Stimulated activated CD4-positive, alpha-beta T cell treated with anti-CD3 and anti-CD28 coated beads, Interleukin-4, amount 100 ng/mL, for 4 hours (primary cell): ENCODE measurements at places on chromosomes 6 and 20.

DNA sequence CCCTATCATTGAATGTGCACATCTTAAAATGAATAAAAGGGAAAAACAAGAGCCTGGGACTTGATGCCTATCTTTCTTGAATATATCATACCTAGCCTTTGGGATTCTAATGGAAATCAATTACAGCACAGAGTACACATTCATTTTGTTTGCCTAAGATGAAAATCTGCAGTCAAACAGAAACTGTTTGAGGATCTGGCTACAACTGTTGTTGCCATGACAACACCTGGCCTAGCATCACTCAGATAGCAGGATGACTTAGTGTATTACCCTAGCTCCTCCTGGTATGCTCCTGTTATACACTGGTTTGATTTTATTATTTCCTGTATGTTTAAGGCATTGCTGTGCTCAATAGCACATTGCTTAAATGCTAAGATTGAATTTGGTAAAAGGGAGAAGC, 71.5 kb upstream of the LAMP5 start:
- DNase-seq: no peak

GRCh38 chr6:155265843-155266535, 2.2 kb downstream of the CLDN20 start:
- DNase-seq: no peak

- DNase-seq: no peak
Observed at GRCh38 chr6:91080871-91081270, 494.0 kb upstream of the MAP3K7 start.

DNA sequence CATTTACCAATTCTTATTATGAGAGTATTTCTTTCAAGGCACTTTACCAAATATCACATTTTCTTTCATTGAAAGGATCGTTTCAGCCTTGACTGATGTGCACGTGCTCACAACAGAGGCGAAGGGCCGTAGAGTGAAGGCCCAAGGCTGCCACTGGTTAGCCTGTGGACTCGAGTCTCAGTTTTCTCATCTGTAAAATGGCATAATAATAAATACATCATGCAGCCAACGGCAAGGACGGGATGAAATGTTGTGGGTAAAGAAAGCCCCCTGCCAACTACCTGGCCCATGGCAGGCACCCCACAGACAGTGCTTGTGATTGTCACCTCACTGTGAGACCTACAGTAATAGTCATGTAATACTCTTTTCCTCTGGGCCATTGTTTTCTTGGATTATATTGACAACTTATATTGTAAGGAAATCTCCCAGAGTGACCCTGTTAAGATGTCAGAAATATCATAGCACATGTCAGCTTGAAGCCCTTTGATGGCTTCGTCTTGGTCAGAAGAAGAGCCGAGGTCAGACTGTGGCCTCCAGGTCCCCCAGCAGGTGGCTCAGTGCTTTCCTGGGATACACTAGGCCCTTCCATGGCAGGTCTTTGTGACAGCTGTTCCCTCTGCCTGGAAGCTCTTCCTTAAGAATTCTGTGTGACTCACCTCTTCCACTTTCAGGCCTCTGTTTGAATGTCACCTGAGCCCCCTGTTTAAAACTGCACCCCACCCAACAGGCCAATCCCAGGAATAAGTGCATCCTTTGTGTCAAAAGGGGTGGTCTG, 36.3 kb downstream of the FAM50B start:
- no peak for DNase-seq

- no peak for DNase-seq
Observed at GRCh38 chr20:46741924-46742668, 32.6 kb downstream of the SLC2A10 start.

DNA sequence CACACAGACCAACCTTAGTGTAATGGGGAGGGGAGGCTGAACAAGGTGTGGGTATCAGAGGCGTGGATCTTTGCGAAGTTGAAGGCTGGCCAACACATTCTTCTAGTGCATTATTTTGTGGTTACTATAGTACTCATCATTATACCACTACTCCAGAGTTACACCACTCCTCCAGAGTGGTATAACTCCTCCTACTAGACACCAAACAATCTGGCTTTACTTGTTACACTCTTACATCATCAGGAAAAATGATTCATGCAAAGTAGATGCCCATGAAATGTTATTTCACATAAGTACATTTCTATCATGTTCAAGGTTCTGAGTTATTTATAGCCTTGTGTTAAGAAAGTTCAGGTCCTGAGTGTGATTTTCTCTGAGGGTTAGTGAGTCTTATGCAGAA, 443.1 kb upstream of the OPRM1 start:
- no peak for DNase-seq

GRCh38 chr6:113846577-113846976, 10.6 kb upstream of the MARCKS start:
- DNase-seq: no peak

- DNase-seq: no peak
Observed at GRCh38 chr20:57568088-57568896, 7.4 kb downstream of the PCK1 start.

DNA sequence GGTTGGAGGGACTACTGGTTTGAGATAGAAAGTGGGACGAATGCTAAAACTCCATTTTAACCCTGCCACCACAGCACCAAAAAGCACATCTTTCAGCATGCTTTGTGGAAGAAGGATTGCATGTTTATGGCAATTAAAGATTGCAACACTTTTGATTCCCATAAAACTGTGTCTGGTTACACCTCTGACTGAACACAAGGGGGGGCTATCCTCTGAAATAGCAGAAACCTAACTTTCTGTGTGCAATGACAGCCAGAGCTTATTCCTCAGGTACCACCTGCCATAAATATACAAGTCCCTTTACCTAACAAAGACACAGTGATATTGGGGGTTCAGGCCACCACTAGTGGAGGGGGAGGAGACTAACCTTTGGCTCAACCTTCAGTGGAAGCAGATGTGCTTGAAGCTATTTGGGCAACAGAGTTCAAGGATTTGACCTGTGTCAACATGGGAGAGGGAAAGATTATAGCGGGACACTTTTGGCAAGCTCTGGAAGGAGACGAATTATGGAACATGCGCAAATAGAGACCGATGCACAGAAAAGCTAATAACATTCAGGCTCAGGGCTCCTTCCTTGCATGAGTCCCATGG, 9.6 kb upstream of the PLG start:
- no peak for DNase-seq

- no peak for DNase-seq
Observed at GRCh38 chr6:34044945-34045595, 100.8 kb downstream of the GRM4 start.

DNA sequence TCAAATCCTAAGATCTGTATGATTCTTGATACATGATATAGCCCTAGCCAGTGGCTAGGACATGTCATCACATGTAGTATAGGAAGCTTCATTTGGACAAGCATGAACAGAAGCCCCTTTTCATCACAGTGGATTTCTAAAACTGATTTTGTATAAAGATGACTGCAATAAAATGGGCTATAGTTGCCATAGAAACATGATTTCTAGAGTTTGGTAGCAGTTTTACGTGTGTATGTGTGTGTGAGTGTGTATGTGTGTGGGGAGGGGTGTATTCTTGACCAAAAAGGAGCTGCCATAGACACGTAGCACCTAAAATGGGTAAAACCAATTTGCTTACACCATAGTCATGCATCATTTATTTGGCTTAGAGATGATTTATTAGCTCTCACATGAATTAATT, 200.5 kb upstream of the CNR1 start:
- DNase-seq: no peak
